Astrocyte (in vitro differentiated cells and primary cell): ENCODE measurements at places on chromosomes 1 and 21.

- no peak for DNase-seq
Measured at GRCh38 chr1:165674599-165674998, 23.8 kb downstream of the ALDH9A1 start.

GRCh38 chr21:14718951-14719350 lies 172.8 kb upstream of the SAMSN1 start:
- no peak for DNase-seq

DNA sequence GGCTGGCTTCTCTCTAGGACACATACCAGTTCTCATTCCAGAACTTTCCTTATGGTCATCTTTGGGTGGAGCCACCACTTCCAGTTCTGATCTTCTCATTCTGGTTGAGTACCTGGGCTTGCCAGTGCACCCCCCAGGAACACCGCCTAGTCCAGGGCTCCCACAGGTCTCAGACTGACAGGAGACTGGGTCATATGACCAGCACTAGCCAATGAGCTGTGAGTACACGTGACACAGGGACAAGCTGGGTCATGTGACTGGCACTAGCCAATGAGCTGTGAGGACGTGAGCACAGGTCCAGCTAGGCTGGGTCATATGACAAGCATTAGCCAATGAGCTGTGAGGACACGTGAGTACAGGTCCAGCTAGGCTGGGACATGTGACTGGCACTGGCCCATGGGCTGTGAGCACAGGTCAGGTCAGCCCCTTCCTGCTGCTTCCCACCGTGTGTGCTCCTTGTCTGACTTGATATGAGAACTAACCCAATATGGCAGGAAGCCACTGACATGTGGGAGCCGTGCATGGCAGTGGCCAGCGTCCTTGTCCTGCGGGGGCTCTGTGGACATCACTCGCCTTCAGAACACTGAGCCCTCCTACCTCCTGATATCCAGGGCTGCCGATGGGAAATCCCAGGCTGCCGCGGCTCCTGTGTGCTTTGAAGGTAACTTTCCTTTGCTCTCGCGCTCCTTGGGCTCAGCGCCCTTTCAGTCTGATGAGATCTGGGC lies 22.7 kb downstream of the KRTAP10-1 start:
- no peak for DNase-seq

- DNase-seq, result no peak
Measured at GRCh38 chr1:29973406-29973805, 737.1 kb downstream of the PTPRU start.

DNA sequence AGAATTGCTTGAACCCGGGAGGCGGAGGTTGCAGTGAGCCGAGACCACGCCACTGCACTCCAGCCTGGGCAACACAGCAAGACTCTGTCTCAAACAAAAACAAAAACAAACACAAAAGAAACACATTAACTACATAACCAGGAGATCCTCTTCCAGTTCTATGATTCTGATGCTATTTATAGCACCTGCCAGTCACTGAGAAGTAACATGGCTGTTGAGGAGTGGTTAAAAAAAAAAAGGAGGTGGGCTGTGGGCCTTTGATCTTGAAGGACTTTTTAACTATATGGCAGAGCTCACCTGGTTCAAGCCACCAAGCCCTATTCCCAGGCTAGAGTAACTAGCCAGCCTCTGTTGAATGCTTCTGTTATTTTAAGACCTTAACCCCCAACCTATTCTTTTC lies 148.8 kb downstream of the ZBTB18 start:
- no peak for DNase-seq

GRCh38 chr21:44946254-44947041 lies 6.6 kb downstream of the SLX9 start:
- no peak for DNase-seq

DNA sequence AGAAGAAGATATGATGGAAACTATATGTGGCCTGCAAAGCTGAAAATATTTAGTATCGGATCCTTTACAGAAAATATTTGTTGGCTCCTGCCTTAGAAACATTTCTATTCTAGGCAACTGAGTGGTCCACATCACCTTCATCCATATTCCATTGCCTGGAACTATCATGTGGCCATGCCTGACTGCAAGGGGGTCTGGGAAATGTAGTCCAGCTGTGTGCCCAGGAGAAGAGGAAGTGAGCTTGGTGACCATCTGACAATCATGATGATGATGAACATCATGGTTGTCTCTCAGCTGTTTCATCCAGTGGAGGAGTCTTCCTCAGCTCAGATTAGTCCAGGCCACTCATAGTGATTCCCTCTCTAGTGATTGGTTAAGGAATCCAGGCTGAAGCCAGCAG lies 61.8 kb upstream of the IFNLR1 start:
- DNase-seq, result no peak

- peak; percentile 61 for DNase-seq
Measured at GRCh38 chr1:155208541-155209311, at the start of gene MTX1. Gene MTX1 (plus strand): TSS chr1:155208695. CDS start chr1:155208805, 110 bp downstream.

DNA sequence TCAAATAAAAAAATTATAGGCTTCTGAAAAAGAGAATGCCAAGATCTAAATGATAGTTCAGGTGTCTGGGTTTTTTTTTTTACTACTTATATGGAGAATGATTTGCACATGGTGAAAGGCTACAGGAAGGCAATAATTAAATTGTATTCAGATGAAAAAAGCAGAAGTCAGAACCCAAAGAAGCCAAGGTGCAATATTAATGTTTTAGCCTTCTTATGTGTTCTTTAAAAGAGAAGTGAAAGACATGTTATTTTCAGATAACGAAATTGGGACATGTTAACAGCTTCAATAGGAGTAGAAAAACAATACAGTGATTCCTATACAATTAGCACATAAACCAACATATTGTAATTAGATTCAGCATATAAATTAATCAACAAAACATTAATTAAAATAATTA lies 452.9 kb upstream of the PRMT6 start:
- DNase-seq, result no peak

GRCh38 chr1:230381585-230381984 lies 44.5 kb downstream of the PGBD5 start:
- DNase-seq, result no peak

DNA sequence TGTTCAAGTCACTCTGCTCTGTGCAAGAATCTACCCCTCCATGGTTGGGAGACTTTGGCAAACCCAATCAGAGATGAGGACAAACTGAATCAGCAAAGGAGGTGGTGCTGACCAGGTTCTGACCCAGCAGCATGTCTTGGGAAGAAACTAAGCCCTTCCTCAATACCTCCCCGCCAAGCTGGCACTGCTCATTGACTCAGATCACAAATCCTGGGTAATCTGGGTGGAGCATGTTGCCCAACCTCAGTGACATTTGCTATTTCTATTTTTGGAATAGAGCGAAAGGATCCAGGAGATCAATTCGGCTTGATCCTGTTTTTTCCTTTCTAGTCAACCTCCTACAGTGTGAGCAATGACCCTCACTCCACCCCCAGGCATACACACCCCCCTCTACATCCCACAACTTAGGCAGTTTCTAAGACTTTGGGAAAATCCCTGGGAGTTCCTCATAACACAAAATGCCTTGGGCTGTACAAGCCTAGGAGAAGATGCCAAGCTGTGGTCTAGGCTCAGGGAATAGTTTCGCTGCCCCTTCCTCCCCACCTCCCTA lies 166.8 kb upstream of the KCNJ6 start:
- DNase-seq, result no peak

GRCh38 chr1:173084292-173084691 lies 33.6 kb upstream of the TNFSF18 start:
- DNase-seq, result peak; percentile 48

DNA sequence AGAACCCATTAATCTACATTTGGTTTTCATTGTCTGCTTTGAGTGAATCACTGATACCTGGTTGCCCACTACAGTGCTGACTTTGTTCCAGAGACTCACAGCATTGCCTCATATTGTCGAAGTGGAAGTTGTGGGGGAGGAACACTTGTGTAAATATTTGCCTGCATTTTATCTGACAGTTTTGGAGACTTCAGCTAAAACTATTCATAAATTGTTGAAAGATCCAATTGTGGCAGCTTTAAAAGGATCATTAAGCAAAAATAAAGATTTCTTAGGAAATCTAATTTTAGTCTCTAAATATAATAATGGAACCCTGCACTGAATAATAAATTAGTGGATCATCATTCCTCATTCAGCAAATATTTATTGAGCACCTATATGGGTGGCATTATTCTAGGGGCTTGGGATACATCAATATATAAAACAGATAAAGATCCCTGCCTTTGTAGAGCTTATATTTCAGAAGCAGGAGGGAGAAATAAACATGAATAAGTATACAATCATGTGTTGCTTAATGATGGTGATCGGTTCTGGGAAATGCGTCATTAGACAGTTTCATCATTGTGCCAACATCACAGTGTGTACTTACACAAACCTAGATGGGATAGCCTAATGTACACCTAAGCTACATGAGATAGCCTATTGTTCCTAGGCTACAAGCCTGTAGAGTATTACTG lies 73.5 kb downstream of the OSBPL9 start:
- DNase-seq, result peak; percentile 87

GRCh38 chr21:16241016-16241415 lies 511.2 kb downstream of the USP25 start:
- no peak for DNase-seq

DNA sequence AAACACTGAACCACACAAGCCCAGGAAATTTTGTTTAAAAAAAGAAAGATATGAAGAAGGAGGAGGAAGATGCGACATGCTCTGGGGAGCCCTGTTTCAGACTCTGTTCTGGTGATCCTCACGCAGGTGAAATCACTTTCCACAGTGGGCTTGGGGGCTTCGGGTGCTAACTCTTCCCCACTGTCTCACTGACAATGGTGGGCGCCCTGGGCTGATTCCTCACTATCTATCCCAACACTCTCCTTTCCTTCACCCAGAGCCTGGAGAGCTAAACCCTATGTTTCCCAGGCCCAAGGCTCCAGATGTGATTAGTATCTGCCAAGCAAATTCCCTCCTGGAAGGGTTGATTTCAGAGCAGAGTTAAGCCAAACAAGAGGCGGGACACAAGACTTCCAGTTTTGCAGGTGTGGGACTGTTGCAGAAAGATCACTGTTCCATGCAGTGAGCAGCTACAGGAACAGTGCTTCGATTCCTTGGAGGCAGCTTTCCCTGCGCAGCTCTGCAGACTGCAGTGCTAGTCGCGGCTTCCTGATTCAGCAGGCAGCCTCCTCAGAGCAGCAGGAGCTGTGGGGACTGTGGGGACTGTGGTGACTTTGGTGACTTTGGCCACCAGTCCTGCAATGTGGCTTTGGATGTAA lies 168.3 kb downstream of the RHOU start:
- peak; percentile 6 for DNase-seq

DNA sequence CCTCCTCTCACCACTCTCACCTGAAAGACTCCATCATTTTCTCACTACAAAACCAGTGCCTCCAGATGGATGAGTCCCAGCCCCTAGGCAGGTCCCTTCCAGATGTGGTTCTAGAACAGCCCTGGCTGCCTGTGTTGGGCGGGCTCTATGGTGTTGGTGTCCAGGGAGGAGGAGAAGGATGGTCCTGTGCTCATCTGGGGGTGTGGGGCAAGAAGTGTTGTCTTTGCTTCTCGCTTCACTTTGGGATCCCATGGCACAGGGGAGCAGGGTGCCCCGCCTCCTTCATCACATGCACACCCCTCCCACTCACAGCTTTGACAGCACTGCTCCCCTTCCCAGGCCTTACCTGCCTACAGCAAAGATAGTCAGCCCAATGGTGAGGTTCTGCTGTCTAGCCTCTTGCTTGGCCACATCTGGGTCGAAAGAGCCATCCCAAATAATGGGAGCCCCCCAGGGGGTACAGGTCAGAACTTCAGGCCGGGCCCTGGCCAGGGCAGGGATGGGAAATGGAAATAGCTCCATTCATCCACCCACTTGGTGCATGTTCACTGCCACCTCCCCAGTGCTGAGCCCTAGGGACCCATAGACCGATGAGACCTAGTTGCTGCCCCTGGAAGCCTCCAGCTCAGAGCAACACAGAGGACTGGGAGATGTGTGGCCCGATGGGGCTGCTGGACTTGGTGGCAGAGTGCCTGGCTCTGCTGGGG lies 9.0 kb downstream of the A3GALT2 start:
- DNase-seq, result no peak

- no peak for DNase-seq
Measured at GRCh38 chr1:6218375-6219164, 12.7 kb downstream of the RNF207 start.
